ENCODE measurements at places on chromosomes 5 and 9. TPM values are rescaled to one million over a fixed set of nuclear protein-coding genes. Genes with fewer than 3 reads are reported as not detected.

FBLL1 gene
- total RNA-seq = not detected

- no peak for DNase-seq
Observed at GRCh38 chr9:135221951-135222631, 134.6 kb downstream of the OLFM1 start.

DNA sequence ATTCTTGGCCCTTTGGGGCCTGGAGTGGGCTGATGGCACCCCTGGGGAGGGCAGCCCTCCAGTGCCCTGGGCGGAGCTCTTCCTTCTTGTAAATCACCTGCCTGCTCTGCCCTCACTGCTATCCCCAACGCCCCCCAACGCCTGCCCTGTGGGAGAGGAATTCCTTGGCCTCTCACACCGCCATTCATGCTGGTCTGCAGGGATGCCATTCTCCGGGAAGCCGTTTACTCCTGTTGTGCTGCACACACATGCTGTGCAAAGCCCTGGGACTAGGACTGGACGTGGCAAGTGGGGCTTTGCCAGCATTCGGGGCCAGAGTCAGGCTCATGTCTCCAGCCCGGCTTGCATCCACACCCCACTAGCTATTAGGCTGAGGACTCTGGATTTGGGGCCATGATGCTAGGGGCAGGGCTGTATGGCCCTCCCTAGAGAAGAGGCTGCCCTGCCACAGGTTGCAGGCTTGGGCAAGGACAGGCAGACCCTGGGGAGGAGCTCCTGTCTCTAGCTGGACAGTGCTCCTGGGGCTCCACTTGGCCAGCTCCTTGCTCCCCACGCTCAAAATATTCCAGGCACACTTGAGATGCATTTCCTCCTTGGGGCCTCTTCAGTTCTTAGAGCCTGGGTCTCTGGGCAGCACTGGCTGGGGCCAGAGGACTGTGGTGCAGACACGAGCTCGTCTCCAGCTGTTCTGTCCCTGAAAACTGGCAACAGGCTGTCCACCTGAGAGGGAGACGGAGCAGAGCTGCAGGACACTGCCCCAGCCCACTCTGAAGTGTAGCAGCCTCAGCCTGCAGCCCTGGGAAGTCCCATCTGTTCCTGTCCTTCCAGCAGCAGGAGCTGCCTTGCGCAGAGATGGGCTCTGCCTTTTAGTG is 226.9 kb downstream of the CACNA1B start:
- DNase-seq = no peak

DNA sequence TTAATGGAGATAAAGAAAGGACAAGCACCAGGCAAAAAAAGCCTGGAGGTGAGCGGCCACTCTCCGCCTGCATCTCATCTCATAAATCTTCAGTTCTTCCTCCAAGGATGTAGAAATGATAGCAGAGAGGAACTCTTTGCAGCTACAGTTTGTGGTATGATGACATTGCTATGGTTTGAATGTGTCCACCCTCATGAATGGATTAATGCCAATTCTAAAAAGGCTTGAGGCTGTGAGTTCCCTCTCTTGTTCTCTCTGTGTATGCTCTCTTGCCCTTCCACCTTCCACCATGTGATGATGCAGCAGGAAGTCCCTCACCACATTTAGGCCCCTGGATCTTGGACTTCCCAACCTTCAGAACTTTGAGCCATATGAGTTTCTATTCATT is 126.4 kb downstream of the SPOCK1 start:
- DNase-seq = peak; percentile 55

GRCh38 chr5:132363431-132364112 is 5.9 kb upstream of the SLC22A5 start:
- peak; percentile 94 for DNase-seq

DNA sequence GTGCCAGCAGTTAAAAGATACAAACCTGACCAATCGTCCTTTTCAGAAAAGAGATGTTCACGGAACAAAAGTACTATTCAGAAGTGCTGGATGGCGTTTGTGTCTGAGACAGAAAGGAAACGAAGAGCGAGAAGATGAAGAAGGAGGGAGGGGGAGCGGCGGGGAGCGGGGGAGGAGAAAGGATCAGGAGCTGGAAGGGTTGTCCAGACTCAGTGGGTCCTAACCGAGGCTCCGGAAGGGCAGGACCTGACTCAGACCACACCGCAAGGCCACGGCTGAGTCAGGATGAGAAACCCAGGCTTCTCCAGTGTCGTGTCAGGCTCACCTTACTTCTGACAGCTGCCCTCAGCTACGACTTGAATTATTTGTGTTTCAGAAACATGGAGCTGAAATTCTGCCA is 46.2 kb downstream of the PAX5 start:
- DNase-seq = peak; percentile 16

MZB1 gene
- total RNA-seq = 0.18 TPM

- DNase-seq = no peak
Observed at GRCh38 chr9:18668944-18669343, 195.0 kb downstream of the ADAMTSL1 start.

DNA sequence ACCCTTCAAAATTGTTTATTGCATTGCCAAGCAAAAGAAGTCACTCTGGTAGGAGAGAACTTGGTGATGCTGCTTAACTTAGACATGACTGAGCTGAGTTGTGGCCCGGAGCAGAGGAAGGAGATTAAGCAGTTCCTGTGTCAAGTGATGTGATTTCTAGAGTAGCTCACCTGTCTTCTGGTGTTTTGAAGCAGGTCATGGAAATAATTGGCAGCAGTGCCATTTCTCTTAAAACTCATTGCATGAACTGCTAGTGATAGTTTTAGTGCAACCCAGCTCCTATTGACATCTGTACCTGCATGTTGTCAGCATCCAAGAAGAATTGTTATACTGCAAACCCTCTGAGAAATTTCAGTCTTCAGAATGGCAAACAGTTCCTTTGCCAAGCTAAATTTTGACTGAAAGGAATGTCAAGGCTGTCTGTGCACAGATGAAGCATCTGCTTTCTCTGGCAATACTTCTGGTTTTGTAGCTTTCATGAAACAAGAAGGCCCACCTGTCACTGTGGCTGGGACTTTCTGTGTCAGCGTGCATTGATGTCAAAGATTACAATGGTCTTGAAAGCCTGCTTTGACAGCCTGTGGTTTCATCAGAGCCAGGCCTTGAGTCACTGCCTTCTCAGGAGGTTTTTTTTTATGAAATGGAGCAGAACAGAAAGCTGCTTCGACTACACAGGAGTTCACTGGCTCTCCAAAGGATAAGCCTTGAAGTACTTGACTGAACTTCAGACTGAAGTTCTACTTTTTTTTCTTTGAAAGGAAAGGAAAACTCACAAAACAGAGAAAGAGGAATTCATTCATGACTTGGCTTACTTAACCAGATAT is 90.6 kb downstream of the RALGPS1 start:
- DNase-seq = peak; percentile 60

- no peak for DNase-seq
Observed at GRCh38 chr9:14301583-14302021, 12.3 kb downstream of the NFIB start.

ENTPD8 gene
- total RNA-seq = not detected

- peak; percentile 21 for DNase-seq
Observed at GRCh38 chr5:179870403-179870903, 11.8 kb upstream of the MRNIP start.

SKP1 gene
- total RNA-seq = 271 TPM

GRXCR2 gene
- not detected for total RNA-seq

GRCh38 chr9:77463151-77463550 is 185.0 kb downstream of the GNA14 start:
- DNase-seq = peak; percentile 24

EGFLAM gene
- 0.08 TPM for total RNA-seq

SWI5 gene
- 21.5 TPM for total RNA-seq

PCDHGB1 gene
- 3.1 TPM for total RNA-seq

DNA sequence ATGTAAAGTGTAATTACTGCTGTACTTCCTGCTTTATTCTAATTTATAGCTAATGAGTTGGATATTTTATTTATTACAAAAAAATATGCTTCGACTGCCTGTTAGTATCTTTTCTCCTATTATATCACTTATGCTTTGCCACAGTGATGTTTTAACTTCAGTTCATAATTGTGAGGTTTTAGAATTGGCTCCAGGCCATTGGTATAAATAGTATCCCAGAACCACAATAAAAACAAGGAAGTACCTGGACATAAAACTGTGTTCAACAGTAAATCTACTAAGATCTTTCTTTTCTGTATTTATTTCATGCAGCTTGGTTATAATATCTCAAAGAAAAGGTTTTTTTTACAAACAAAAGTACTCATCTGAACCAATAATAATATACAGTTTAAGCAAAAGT is 354.3 kb upstream of the CDH9 start:
- no peak for DNase-seq

GRCh38 chr9:136537411-136537810 is 8.4 kb downstream of the NOTCH1 start:
- DNase-seq = no peak

FSTL4 gene
- not detected for total RNA-seq

GRCh38 chr5:143248391-143248790 is 155.1 kb downstream of the NR3C1 start:
- DNase-seq = no peak

DNA sequence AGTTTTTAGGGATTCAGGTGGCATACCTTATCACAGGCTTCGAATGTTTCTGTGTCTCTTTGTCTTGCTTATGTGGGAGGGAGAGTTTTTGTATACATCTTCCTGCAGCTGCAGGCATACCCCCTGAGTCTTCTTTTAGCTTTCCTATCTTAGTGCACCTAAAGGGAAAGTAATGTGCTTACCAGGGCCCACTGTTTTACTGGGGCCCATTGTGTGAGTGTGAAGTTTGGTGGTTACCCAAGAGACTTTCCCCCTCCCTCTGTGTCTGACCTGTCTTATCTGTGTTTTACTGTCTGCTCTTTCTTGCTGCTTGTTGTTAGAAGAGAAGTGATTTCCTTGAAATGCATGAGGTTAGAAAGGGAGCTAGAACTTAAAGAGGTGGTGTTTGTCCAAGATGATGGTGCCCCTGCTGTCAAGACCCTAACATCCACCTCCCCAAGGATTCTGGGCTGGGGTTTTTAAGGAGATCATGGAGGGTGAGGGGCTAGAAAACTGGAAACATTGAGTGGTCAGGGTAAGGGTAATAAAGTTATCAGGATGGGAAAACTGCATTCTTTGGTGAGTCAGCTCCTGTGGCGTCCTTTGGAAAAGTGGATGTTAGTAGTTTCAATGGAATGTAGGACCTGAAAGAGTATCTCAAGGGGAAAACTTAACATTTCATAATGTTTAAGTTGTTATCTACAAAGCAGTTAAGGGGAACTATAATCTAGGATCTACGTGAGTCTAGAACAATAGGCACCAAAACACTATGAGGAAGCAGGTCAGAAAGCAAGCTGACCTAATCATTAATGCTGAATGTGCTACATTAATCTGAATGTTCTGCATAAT is 583.5 kb upstream of the TUSC1 start:
- DNase-seq = peak; percentile 79

DNA sequence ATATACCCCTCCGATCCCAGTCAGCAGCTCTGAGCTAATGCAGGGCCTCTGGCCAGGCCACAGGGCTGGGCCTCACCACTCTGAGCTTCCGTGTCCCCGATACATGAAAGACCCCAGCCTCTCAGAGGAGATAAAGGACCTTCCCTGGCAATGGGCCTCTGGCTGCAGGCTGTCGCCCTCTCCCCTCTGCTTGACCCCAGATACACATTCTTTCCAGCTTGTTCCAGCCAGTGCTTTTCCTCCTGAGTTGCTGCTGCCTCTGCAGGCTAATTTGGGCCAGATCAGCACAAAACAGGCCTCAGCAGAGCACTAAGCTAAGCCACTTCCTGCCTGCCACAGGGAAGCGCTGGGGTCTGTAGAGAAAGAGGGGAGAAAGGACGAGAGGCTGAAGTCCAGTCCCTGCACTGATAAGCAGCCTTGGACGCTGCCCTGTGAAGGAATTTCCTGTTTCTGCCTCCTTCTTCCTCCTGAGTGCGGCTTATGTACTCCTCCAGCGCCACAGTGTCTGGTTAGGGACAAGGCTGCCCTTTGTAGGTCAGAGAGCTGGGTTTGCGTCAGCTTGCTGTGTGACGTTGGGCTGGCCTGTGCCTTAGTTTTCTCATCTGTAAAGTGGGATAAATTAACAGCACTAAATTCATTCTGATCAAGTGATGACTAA is 73.0 kb upstream of the IL17B start:
- DNase-seq = peak; percentile 83

DNA sequence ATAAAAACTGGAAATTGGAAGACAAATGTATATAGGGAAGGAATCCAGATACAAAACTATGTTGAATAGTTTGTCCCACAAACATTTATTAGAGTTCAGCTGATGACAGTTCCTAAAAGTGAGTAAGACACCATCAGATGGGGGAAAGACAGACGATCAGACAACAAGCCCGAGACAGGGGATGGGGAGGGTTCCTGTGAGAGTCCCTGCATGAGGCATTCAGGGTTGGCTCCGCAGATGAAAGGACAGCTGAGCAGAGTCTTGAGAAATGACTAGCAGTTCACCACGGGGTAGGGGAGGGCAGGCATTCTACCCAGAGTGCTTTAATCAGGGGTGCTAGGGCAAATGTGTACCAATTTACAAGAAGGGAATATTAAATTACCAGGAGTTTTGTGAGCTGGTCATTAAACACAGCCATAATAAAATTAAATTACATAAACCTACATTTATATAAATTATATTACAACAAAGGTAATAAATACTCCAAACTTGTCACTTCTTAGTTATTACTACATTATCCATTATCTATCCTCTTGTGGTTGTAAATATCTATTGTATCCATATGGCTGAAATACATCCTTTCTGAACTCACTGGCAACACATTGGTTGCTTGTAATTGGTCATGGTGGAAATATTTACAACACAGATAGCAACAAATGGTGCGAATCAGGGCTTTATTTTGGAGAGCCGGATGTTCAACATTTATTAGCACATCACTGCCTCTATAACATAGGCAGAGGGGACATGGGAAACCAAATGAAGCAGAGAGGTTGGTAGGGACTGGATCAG is 27.8 kb downstream of the TNFSF15 start:
- no peak for DNase-seq

GPR150 gene
- total RNA-seq = 0.27 TPM

FAM200C gene
- 5.5 TPM for total RNA-seq

GRCh38 chr5:137490591-137490990 is 8.5 kb downstream of the SPOCK1 start:
- peak; percentile 52 for DNase-seq

- DNase-seq = no peak
Observed at GRCh38 chr9:107316795-107317661, 33.9 kb downstream of the RAD23B start.

IFNE gene
- 4.5 TPM for total RNA-seq

- DNase-seq = peak; percentile 80
Observed at GRCh38 chr9:70553707-70554673, 139.5 kb upstream of the KLF9 start.

GRCh38 chr5:123876276-123876790 is 364.4 kb downstream of the CSNK1G3 start:
- no peak for DNase-seq

CACNA1B gene
- total RNA-seq = 0.16 TPM

TMEM174 gene
- total RNA-seq = not detected

STK32A gene
- 2.3 TPM for total RNA-seq

- no peak for DNase-seq
Observed at GRCh38 chr5:150496098-150496497, 11.8 kb upstream of the NDST1 start.

All from fibroblast of the aortic adventitia (primary cell).